Activated naive CD8-positive, alpha-beta T cell treated with anti-CD3 and anti-CD28 coated beads, Interleukin-2, amount 50 U/mL, for 24 hours (primary cell): ENCODE measurements at places on chromosomes 5 and 9.

DNA sequence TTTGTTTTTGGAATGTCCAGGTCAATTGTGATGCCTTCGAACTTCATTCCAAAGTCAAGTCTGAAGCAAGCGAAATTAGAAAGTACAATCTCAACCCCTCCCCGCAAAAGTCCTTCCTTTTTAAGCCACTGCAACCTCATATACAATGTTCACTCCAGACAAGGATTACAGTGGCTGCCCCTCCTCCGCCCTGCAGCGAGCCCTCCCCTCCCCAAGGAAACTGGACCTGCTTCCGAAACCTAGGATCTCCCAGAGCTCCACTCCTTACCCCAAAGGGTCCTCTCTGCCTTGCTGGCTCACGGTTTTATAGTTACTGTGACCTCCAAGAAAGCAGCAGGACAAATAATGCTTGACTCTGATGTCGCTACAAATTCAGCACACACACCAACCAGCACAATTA, 10.4 kb downstream of the LRRC14B start:
- no peak for DNase-seq

DNA sequence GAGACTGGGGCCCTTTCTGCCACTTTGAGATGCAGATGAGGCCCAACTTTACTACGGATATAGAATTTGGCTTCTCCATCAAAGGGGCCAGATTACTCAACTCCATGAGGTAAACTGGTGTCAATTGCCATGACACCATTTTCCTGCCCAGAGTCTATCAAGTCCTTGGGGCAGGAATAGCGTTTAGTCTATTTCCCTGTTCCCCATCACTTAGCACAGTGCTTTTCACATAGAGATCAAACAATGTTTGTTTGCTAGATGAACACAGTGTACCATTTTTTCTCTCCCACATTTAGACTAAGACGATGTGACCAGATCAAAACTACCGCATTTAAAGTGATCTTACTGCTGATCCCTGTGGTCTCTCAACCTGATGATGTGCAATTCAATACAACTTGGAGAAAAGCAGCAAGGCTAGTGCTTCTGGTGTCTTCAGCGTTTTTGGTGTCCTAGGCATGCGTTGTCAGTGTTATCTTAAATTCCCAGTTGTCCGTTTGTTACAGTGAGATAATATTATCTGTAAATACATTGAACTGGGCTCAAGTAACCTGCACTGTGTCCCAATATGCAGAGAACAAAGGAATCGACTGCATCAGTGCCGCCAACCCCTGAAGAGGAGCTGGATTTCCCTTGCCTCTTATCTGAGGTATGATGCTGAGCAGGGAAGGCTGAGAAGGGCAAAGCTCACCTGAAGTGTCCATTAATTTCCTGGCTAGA, 446.2 kb downstream of the PLK2 start:
- no peak for DNase-seq

- DNase-seq, result no peak
These were observed 18.3 kb upstream of the ASS1 start for GRCh38 chr9:130426467-130426773.

DNA sequence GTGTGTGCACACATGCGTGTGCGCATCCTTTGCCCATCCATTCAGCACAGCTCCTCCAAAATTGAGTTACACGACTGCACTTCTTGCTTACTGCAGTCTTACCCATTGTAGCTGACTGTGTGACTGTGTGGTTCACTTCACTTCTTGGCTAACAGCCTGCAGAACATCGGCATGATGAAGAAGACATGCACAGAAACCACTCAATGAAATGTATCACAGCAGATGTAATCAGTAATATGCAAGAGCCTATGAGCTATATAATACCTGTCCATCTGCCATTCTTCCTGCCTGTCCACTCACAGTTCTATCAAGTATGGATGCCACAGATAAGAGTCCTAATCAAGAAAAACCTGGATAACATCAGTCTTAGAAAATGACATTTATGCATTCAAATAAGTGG, 83.9 kb downstream of the TRPM3 start:
- no peak for DNase-seq

- no peak for DNase-seq
These were observed 10.3 kb upstream of the GLE1 start for GRCh38 chr9:128494108-128494745.

GRCh38 chr9:92247981-92248380, 45.5 kb downstream of the IARS1 start:
- no peak for DNase-seq

GRCh38 chr9:113737517-113738271, 138.4 kb upstream of the ZNF618 start:
- peak; percentile 22 for DNase-seq

DNA sequence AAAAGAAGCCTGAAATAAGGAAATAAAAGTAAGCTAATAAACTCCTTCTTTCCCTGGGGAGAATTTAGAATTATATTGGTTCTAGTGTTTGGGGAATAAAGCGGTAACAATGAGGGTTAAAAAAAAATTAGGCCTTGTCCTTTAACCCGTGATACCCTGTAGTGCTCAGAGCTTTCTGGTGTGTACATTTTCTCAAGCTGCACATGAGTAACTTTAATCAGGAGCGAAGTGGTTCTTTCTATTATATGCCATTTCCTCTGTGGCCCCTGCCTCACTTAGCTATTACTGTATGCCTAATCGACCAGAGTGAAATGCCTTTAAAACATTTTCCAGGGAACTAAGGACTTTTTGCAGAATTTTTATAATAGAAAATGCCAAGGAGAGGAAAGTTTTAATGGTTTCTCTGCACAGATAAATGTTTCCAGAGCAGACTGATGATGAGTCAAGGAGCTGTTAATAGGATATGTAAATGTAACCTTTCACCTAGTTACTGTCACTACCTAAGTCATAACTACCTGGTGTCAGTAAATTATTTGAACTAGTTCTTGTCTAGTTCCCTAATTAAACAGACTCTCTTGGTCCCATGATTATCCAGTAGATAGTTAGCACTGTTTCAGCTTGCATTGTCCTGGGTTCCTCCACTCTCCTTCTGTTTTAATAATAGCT, 7.6 kb downstream of the PAM start:
- DNase-seq, result no peak

DNA sequence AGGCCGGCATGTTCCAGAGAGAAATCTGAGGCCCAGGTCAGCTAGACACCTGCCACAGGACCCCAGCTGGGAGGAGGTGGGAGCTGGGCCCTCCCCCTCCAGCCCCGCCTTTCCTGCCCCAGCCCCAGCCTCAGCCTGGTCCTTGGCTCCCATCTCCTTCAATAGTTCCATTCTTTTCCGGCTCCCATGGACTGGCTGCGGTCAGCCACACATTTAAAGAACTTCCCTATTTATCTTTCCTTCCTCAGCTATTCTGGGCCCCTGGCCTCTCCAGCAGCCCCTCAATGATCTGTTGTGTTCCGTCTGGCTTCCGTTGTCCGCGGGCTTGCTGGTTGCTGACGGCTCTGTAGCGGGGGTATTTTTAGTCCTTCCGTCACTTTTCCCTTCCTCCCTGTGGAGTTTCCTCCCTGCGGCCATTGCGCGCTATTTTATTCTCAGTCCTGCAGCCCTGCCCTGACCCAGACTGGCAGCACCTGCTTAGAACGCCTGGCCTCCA, 73.8 kb downstream of the AMBP start:
- DNase-seq, result no peak

- DNase-seq, result peak; percentile 3
These were observed 346.3 kb downstream of the ENC1 start for GRCh38 chr5:74294231-74294705.

- no peak for DNase-seq
These were observed 5.5 kb downstream of the TTLL11 start for GRCh38 chr9:122087406-122088200.

GRCh38 chr5:179488975-179489374, 61.4 kb upstream of the RUFY1 start:
- no peak for DNase-seq

- no peak for DNase-seq
These were observed 96.0 kb upstream of the PHF24 start for GRCh38 chr9:34862043-34862442.

DNA sequence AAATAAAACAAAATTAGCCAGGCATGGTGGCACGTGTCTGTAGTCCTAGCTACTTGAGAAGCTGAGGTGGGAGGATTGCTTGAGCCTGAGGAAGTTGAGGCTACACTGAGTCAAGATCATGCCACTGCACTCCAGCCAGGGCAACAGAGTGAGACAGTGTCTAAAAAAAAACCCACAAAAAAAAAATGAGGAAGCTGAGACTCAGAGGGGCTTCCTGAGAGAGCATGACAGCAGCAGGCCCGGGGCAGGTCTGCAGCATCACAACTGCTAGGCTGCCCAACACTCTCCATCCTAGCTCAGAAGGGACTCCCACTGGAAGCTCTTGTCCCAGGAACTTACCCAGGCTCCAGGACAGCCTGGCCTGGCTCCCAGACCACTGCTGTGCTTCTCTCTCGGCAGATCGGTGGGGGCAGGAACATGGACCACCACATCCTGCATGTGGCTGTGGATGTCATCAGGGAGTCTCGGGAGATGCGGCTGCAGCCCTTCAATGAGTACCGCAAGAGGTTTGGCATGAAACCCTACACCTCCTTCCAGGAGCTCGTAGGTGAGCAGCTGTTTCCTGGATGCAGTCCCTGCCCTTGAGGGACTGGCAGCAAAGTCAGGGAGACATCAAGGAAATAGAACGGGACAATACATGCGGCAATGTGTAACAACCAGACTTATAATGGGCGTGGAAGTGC, 19.1 kb downstream of the PTGS1 start:
- DNase-seq, result no peak

DNA sequence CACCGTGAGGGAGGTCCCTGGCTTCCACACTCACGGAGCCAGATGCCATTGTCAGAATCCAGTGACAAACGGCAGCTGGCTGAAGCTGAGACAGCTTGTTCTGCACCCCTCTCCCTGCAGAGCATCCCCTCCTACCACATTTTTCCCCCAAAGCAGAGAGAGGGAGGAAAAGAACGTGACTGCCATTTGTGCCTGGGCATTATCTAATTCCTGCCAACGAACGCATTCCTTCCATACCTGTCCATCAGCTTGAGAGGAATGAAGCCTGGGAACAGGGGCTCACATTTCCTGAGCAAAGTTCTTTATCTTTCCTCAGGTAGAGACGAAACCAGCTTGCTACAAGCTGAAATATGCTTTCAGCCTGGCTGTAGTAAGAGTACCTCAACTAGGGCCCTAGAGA, 175.4 kb downstream of the SLIT3 start:
- DNase-seq, result no peak

- no peak for DNase-seq
These were observed 43.6 kb upstream of the RAD23B start for GRCh38 chr9:107239474-107239873.

GRCh38 chr5:142364251-142365145, 39.7 kb upstream of the SPRY4 start:
- no peak for DNase-seq

DNA sequence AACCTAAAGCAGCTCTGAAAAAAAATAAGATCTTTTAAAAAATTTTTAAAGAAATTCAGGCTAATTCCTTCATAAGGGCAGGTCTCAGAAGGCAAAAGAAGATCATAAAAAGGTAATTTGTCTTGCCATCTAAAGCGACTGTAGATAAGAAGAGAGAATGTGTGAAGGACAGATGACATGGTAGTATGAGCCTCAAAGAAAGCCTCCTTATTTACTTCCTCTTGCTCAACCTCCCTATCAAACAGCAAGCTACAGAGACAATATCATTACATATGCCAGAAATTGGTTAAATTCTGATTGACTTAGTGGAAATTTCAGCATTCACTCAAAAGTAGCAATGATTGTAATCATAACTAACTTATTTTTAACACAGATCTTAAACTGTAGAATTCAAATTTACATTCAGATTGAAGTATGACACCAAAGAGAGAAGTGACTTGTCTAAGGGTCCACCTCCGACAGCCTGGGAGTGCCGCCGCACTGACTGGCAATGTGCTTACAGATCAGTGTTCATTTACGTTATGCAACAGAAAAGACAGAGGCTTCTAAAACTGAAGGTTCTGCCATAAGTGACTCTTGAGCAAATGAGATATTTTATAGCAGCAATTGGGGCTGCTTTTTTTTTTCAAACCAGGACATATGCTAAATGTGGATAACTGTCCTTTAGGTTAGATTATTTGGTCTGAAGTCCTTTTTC, 132.0 kb downstream of the CEMIP2 start:
- no peak for DNase-seq

DNA sequence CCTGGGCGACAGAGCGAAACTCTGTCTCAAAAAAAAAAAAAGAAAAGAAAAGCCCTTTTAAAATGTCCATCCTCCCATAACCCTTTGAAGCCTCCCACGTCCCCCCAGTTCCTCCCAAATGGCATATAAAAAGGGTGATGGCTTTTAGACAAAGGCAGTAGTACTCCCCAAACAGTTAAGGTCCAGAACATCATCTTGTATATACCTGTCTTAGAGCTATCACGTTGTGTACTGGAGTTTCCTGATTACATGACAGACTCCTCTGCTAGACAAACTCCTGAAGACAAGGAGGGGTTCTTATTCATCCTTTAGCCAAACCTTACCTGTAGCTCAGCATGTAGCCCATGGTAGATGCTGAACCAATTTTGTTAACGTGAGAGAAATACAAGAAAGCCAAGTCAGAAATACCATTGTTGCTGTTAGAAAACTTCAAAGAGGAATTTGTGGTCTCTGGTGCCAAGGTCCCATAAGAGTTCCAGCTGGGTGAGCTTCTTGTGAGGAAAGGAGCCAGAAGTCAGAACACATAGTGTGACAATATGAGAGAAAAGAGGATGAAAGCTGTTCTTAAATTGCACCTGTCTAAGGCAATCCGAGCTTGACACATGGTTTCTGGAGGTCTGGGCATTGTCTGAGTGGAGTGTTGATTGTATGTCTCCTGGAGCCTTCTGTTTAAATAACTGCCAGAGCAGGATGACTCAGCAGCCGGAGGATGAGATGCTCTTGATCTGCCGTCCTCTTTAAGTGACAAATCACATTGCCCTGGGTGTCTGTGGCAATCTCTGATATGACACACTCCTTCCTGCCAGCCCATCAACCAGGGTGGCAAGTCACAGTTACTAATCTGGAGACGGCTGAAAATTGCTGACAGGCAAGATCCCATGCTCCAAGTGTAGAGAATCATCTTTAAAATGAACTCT, 69.1 kb downstream of the ARRDC3 start:
- DNase-seq, result peak; percentile 74

DNA sequence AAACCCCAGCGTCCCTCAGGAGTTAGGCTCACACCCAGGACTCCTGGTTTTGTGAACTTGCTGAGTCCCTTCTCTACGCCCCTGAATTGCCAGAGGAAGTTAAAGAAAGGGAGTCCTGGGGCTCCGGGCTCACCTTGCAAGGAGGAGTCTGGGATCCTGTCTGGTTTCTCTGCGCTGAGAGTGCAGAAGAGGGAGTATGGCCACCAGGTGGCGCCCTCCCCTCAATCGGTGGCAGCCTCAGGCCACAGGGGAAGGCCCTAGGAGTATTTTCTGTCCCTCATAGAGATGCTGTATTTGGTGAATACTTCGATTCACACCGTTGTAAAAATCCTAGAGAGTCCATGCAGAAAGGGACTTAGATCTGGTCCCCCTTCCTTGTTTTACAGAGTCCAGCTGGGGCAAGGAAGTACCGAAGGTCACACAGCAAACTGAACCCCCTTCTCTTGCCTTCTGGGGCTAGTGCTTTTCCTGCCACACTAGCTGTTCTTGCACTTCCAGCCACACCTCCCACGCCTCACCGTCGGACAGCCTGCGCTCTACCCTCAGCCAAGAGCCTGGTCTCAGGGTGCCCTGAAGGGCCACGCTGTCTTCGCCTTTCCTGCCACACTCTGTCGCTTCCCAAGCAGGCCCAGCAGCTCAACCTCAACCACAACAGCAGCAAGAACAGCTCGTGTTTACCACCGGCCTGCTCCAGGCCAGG, 10.2 kb downstream of the HAND1 start:
- peak; percentile 85 for DNase-seq

GRCh38 chr5:6943197-6944112, 230.2 kb downstream of the TENT4A start:
- no peak for DNase-seq

GRCh38 chr9:98730871-98731270, 22.1 kb upstream of the GABBR2 start:
- no peak for DNase-seq

GRCh38 chr5:152631221-152631620, 226.1 kb upstream of the NMUR2 start:
- DNase-seq, result no peak
